ENCODE measurements at places on chromosomes 16 and 17. TPM values are rescaled to one million over a fixed set of nuclear protein-coding genes. Genes with fewer than 3 reads are reported as not detected.

CIITA gene
- total RNA-seq, result 4.0 TPM

MAF gene
- 21.4 TPM for total RNA-seq

NOTUM gene
- total RNA-seq, result not detected

PTX4 gene
- not detected for total RNA-seq

SLC9A5 gene
- total RNA-seq, result 2.0 TPM

HIC1 gene
- 13.0 TPM for total RNA-seq

UNC45B gene
- 0.38 TPM for total RNA-seq

SP6 gene
- 0.22 TPM for total RNA-seq

TEFM gene
- 8.9 TPM for total RNA-seq

TMC7 gene
- not detected for total RNA-seq

CCL2 gene
- not detected for total RNA-seq

CCL7 gene
- not detected for total RNA-seq

ZNF500 gene
- total RNA-seq, result 15.9 TPM

TPSD1 gene
- not detected for total RNA-seq

KIF2B gene
- total RNA-seq, result not detected

G6PC1 gene
- total RNA-seq, result not detected

KRT12 gene
- not detected for total RNA-seq

PDILT gene
- total RNA-seq, result not detected

OR4D1 gene
- 0.49 TPM for total RNA-seq

CMC2 gene
- total RNA-seq, result 84.0 TPM

PLA2G10 gene
- total RNA-seq, result not detected

MAPT gene
- total RNA-seq, result 0.86 TPM

DNAI2 gene
- 0.22 TPM for total RNA-seq

UQCRC2 gene
- total RNA-seq, result 177 TPM

PRR14 gene
- 48.4 TPM for total RNA-seq

PERCC1 gene
- total RNA-seq, result 0.75 TPM

CBX1 gene
- 5.4 TPM for total RNA-seq

SYNRG gene
- 47.0 TPM for total RNA-seq

ETV4 gene
- total RNA-seq, result not detected

AANAT gene
- not detected for total RNA-seq

KRT40 gene
- not detected for total RNA-seq

Measured in CD8-positive, alpha-beta T cell (primary cell).